ENCODE measurements at places on chromosomes 4 and X. TPM values are rescaled to one million over a fixed set of nuclear protein-coding genes. Genes with fewer than 3 reads are reported as not detected.
A peak's percentile ranks its signal among the peaks of the same experiment; 100 is the strongest.

TDO2 gene
- total RNA-seq = 0.46 TPM

OCIAD2 gene
- 108 TPM for total RNA-seq

CXCL8 gene
- total RNA-seq = 1.1 TPM

TMPRSS11F gene
- total RNA-seq = not detected

GRCh38 chr4:145936142-145936996 is 2.3 kb downstream of the ZNF827 start:
- peak; percentile 76 for DNase-seq

DNA sequence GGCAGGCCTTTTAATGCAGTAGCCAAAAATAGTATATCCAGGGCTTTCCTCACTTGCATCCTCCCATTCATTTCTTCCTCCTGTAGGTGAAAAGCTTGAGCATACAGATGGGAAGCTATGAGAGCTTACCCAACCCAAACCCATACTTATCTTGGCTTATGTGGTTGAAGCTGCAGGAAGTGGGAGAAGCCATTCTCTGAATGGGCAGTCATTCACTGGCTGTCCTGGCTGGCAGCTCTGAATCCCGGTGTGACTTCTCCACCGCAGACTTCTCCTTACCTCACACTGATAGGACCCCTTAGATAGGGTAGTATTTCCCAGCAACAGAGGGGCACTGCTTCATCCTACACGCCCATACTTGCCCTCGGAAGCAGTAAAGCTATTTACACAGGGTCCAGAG is 125.4 kb downstream of the AMMECR1 start:
- no peak for DNase-seq

DNA sequence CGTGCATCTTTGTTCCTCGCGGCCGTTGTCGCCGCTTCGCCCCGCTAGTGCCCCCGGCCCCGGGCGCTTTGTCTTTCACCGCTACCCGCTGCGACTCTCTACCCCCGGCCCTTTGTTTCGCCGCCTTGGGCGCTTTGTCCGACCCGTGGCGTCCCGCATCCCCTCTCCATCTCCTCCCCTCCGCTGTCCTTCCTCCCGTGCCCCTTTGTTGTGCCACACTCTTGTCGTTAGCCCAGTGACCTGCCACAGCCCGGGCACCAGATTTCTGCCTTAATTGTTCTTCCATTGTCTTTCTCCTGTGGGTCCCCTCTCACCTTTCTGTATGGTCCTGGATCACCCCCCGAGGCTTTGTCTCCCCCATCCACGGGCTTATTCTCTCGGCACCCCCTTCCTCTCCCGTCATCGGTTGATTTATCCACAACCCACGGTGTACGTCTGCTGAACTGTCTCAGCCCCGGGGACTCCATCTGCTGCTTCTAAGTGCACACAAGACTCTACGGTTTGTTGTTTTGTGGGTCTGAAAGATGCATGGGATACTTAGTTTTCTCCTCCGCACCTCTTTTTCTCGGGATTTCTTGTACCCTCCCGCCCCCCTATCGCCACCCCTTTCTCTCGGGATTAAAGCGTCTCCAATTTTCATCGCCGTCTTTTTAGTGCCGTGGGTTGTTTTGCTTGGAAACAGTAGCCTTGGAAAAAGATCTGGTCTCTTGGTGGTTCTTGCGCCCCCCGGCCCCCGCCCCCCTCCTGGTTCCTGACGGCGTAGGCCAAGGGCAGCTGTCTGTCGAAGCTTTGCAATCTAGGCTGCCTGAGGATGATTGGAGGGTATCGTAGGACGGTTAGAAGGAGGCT is 783 bp downstream of the RBPJ start:
- peak; percentile 21 for DNase-seq

- no peak for DNase-seq
These were observed 146.7 kb downstream of the TET2 start for GRCh38 chr4:105293360-105293759.

DNA sequence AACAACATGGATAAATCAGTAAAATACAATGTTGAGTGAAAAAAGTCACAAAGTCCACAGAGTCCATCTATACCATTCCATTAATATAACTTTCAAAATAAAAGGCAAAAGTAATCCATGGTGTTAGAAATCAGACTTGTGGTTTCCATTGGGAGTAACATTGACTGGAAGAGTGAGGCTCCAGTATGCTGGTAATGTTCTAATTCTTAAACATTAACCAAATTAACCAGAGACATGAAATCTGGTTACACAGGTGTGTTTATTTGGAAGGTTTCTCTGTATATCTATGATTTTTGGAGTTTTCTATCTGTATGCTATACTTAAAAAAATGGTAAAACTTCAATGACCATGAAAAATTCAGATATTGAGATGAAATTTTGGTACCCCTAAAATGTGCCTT is 42.6 kb downstream of the SULT1B1 start:
- no peak for DNase-seq

DNA sequence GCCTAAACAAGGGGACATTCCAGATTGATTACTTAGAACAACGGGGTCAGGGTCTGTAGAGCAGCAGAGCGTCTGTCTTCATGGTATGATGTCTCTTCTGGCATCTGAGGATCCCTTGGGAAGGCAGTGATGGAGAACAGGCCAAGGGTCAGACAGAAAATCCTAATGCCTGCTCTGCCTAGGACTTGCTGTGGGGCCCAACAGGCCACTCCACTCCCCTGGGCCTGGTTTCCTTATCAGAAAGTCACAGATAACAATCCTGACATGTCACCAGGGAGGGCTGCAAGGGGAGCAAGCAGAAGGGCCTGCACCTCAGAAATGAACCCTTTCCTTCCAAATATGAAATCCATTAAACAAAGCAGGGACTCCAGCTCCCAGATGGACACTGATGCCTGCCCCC is 21.4 kb upstream of the ARHGAP6 start:
- no peak for DNase-seq

DNA sequence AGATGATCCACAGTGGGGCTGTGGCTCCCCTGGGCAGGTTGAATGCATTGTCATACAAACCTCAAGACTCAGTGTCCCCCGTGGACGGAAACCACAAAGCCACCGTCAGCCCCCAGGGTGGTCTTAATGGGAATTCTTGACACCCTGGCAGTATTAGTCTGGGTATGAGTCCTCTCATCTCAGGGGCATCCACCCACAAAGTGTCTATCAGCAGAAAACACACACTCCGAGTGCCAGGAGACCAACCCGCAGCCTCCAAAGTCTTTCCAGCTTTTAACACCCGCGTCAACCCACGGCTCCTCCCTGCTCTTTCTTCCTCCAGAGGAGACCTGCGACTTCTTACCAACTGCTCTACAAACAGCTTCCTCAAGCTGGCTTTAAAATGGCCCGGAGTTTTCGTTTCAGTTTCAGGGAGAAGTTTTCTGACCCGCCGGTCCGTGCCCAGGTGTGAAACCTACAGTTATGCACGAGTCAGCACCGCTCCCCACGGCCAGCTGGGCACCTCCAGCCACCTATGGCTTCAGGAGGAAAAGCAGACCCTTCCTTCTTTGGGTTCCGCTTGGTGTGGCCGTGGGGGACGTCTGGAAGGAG is 14.4 kb upstream of the ASMTL start:
- peak; percentile 3 for DNase-seq

DNA sequence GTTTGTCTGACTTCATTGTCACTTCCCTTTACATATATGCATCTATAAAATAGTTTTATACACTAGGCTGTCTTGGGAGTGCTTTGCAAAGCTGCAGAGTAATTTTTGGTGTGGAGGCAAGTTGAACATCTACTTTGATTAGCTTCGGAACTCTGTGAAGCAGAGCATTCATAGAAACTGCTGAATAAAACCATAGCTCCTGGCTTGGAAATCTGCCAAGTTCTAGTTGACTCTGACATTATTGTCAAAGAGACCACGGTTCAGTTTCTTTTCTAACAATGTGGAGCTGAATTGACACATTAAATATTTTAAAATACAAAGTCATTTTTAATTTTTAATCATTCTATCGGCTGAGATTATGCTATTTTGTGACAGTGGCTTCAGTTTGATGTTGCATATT is 335.0 kb downstream of the BMPR1B start:
- DNase-seq = no peak

DNA sequence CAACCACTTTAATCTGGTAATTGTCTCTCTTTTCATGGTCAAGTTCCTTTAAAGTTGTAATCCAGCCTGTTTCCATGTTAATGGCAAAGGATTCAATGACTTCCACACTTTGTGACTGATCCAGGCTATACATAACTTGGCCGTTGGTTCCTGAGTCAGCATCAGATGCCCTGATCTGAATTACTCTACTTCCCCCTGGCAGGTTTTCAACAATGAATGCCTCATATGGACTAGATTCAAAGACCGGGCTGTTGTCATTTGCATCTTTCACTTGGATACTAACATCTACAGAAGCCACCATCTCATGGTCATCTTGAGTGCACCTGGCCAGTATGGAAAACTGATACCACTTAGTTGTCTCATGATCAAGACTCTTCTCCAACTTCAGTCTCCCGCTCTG is 62.6 kb upstream of the MTNR1A start:
- DNase-seq = no peak

Data from progenitor cell of endocrine pancreas (in vitro differentiated cells).